ENCODE measurements at places on chromosomes 7 and 10.

DNA sequence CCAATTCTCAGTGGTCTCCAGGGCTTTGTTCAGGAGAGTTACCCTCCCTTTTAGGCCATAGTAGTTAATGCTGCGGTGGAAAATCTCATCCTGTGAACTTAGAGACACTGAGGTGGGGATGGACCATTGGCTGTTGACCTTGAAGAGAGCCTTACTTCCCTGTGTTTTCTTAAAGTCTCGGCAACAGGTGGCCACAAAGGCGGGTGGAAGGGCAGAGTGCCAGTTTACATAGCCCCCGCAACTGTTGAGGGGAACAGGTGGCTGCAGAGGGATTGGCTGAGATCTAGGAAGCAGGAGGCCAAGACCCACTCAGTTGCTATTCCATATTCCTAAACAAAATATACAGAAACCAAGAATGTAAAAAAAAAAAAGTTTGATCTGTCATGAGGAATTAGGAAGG lies 160.6 kb downstream of the ST7 start:
- peaks cover 49% of the 10 kb centered on the region for H3K27me3 ChIP-seq
- H3K4me1 ChIP-seq, result no peaks in the 10 kb centered on the region
- H3K27ac ChIP-seq, result no peak overlapping the region
- H3K4me3 ChIP-seq, result no peak overlapping the region
- no peak for DNase-seq

DNA sequence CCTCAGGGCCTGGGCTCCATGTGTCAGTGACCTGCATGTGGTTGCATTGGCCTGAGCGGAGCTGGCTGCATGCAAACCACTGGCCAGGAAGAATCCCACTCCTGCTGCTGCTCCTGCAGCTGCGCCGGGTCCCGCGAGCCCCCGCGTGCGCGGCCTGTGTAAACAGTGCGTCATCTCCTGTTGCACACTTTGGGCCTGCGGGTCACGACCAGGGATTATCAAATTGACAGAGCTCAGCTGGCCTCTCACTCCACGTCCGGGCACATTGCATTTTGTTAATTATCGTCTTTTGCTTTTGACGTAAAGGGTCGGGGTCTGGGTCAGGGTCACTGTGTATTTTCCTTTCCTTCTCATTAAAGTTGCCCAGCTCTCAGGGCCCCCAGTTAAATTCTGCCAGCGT lies 132.6 kb downstream of the RGS10 start:
- H3K36me3 ChIP-seq, result no peaks in the 10 kb centered on the region
- no peak for DNase-seq
- no peaks in the 10 kb centered on the region for H3K4me1 ChIP-seq
- H3K27ac ChIP-seq, result no peak overlapping the region

- no peaks in the 10 kb centered on the region for H3K4me1 ChIP-seq
- H3K4me3 ChIP-seq, result no peak overlapping the region
- no peaks in the 10 kb centered on the region for H3K27me3 ChIP-seq
These were observed 27.3 kb downstream of the ANXA11 start for GRCh38 chr10:80177781-80178636.

DNA sequence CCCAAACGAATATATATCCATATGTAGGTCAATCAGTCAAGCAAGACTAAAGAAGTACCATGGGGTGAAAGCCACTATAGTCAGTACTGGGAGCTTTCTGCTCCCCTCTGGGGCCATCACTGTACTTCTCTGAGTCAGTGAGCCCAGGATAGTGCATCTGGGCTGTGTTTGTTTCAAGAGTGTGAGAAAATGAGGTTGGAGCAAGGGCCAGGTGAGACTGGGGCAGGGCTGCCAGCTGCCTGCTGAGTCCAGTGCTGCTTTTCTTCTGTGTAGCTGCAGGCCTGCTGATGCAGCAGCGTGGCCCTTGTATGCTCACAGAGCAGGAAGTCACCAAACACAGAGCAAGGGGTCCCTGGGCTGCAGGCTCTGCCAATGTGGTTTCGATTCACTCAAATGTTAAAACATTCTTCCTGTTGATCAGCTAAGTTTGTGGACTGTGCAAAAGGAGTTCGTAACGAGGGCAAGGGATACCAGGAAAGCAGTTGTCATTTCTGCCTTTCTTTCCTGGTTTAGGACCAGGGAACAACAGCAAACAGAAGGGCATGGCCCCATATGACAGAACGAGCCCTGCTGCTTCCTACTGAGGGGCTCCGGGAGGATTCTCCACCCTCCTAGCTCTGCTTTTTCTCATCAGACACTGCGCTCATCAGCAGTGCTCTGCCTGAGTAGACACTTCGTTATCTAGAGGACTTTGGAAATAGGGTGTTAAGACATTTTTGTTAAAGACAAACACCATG lies 65.4 kb upstream of the TNS3 start:
- no peak overlapping the region for H3K4me3 ChIP-seq
- no peaks in the 10 kb centered on the region for H3K4me1 ChIP-seq
- DNase-seq, result no peak
- H3K27ac ChIP-seq, result no peak overlapping the region
- no peaks in the 10 kb centered on the region for H3K27me3 ChIP-seq
- H3K36me3 ChIP-seq, result no peaks in the 10 kb centered on the region

- no peak overlapping the region for H3K4me3 ChIP-seq
- no peaks in the 10 kb centered on the region for H3K4me1 ChIP-seq
- no peak overlapping the region for H3K27ac ChIP-seq
- H3K36me3 ChIP-seq, result no peaks in the 10 kb centered on the region
- peaks cover 3% of the 10 kb centered on the region for H3K27me3 ChIP-seq
These were observed 8.5 kb downstream of the ANKRD22 start for GRCh38 chr10:88843171-88843570.

DNA sequence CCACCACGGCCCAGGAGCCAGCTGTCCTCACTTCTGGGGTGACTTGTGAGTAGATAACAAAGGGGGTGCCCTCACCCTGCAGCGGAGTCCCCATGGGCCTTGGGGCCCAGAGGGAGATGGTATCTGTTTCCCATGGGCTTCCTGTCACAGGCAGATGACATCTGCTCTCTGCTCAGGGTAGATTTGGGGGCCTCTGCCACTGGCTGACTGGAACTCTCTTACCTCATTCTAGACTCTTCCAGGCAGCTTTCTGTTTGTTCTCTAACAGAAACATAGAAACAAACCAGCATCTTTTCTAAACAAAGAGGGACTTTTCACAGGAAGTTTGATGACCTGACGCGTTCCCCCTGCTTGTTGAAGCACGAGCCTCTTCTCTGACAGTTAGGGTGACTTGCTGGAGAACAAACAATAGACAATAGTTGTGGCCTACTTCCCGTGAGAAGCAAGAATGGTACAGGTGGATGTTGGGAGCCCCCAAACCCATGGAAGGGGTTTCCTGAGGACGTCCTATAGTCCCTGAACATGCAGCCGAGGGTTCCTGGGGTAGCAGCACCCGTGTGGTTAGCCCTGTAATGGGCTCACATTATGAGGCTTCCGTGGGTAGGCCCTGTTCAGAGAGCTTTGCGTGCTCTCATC lies 61.6 kb downstream of the GRK5 start:
- no peaks in the 10 kb centered on the region for H3K36me3 ChIP-seq
- peak; percentile 79 for DNase-seq
- H3K4me1 ChIP-seq, result peaks cover 25% of the 10 kb centered on the region
- H3K27ac ChIP-seq, result peak overlapping the region; percentile 88
- H3K27me3 ChIP-seq, result no peaks in the 10 kb centered on the region
- no peak overlapping the region for H3K4me3 ChIP-seq

GRCh38 chr7:150401861-150402631 lies 22.9 kb downstream of the ZNF775 start:
- peaks cover 25% of the 10 kb centered on the region for H3K36me3 ChIP-seq
- no peak overlapping the region for H3K4me3 ChIP-seq
- H3K27me3 ChIP-seq, result no peaks in the 10 kb centered on the region
- H3K4me1 ChIP-seq, result peaks cover 35% of the 10 kb centered on the region

- no peak for DNase-seq
- no peaks in the 10 kb centered on the region for H3K4me1 ChIP-seq
- H3K4me3 ChIP-seq, result no peak overlapping the region
- no peak overlapping the region for H3K27ac ChIP-seq
- H3K36me3 ChIP-seq, result no peaks in the 10 kb centered on the region
These were observed 260.3 kb upstream of the RNF32 start for GRCh38 chr7:156380261-156380660.

GRCh38 chr10:114017271-114017670 lies 26.4 kb upstream of the ADRB1 start:
- no peaks in the 10 kb centered on the region for H3K4me1 ChIP-seq
- no peak for DNase-seq
- H3K27ac ChIP-seq, result no peak overlapping the region

GRCh38 chr7:152161171-152161570 lies 135.7 kb downstream of the GALNT11 start:
- peaks cover 86% of the 10 kb centered on the region for H3K36me3 ChIP-seq
- H3K4me3 ChIP-seq, result no peak overlapping the region
- H3K4me1 ChIP-seq, result no peaks in the 10 kb centered on the region
- H3K27me3 ChIP-seq, result no peaks in the 10 kb centered on the region
- DNase-seq, result no peak

DNA sequence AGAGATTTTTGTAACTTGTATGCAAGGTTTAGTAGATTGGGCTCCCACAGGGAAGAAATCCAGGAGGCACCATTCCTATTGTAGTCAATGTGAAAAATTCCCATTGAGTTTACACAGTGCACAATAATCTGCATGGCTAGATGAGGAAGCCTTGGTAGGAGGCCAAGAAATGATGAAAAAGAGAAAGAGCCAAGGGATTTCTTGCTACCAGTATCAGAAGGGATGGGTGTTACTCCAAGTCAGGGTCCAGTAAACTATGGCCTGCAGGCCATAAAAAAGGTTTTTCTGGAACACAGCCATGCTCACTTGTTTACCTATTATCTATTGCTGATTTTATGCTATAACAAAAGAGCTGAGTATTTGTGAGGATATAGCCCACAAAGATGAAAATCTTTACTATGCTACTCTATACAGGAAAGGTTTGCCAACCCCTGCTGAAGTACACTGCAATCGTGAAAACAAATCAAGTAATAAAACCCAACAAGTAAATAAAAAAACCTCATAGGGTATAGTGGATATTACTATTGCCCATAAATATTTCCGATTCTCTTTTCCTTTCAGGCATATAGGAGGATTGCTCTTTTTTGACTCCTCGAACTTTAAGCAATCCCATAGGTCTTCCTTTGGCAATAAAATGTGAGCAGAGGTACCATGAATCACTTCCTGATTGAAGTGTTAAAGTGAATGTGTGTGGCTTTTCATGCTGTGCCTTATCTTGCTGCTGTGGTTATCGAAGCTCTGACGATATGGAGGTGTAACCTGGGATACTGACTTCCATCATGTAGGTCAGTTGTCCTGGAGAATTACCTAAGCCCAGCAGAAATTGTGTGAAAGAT lies 256.3 kb upstream of the MAGI2 start:
- no peaks in the 10 kb centered on the region for H3K36me3 ChIP-seq
- DNase-seq, result no peak
- H3K27ac ChIP-seq, result no peak overlapping the region
- no peaks in the 10 kb centered on the region for H3K4me1 ChIP-seq
- no peaks in the 10 kb centered on the region for H3K27me3 ChIP-seq

GRCh38 chr7:137373507-137373906 lies 30.0 kb upstream of the PTN start:
- H3K4me1 ChIP-seq, result no peaks in the 10 kb centered on the region
- no peaks in the 10 kb centered on the region for H3K27me3 ChIP-seq
- DNase-seq, result no peak
- H3K4me3 ChIP-seq, result no peak overlapping the region
- no peaks in the 10 kb centered on the region for H3K36me3 ChIP-seq

- H3K27ac ChIP-seq, result no peak overlapping the region
- no peak for DNase-seq
- no peaks in the 10 kb centered on the region for H3K36me3 ChIP-seq
- H3K4me3 ChIP-seq, result no peak overlapping the region
These were observed 83.7 kb downstream of the EBF3 start for GRCh38 chr10:129880191-129880870.

DNA sequence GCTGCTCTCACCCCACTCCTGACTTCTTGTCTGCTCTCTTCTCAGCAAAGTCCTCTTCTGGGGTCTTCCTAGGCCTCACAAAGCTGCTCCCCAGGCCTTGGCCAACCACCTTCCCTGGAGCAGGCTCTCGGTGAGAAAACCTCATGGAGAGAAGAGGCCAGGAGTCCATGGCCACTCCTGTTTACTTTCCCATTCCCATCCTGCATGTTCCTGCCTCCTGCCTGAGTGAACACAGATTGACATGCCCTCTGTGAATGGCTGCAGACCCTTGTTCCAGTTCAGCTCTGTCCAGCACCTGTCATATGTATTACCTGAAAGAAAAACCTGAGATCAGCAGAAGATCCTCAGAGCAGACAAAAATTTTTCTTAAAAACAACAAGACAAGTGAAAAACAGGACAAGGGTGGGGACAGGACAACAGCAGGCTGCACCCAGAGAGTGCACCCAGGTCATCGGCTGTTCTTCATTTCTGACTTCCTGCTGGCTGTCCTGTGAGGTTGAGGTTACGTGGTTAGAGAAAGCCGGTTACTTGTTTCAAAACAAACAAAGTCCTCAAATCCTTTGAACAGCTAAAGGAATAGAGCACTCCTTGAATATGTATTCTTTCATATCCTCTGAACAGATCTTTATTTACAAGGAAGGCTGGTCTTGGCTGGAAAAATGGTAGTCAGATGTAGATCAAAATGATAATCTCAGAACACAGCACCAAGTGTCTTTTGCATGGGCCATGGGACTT lies 34.0 kb upstream of the DLD start:
- no peaks in the 10 kb centered on the region for H3K27me3 ChIP-seq
- no peak overlapping the region for H3K4me3 ChIP-seq
- no peaks in the 10 kb centered on the region for H3K36me3 ChIP-seq
- no peak overlapping the region for H3K27ac ChIP-seq

DNA sequence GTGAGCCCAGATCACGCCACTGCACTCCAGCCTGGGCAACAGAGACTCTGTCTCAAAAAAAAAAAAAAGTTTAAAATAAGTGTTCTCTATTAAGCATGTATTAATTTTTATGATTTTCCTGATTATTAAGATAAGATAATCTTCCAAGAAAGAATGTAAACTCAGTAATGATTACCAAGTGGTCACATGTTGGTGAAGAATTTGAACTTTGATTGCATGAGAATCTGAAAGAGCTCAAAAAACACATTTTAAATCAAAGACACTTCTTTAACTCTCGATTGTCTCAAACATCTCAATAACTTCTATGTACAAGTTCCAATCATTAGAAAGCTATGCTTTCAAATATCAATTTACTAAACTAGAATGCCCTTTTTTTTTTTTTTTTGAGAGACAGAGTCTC lies 33.8 kb downstream of the SNX8 start:
- no peaks in the 10 kb centered on the region for H3K4me1 ChIP-seq
- no peak for DNase-seq
- H3K4me3 ChIP-seq, result no peak overlapping the region
- H3K27ac ChIP-seq, result no peak overlapping the region
- peaks cover 4% of the 10 kb centered on the region for H3K36me3 ChIP-seq
- H3K27me3 ChIP-seq, result no peaks in the 10 kb centered on the region

- H3K36me3 ChIP-seq, result peaks cover under 1% of the 10 kb centered on the region
- no peaks in the 10 kb centered on the region for H3K27me3 ChIP-seq
These were observed 69.1 kb upstream of the MXI1 start for GRCh38 chr10:110138197-110138812.

GRCh38 chr10:93600446-93601145 lies 439 bp downstream of the RBP4 start:
- DNase-seq, result no peak
- no peak overlapping the region for H3K4me3 ChIP-seq
- H3K4me1 ChIP-seq, result no peaks in the 10 kb centered on the region
- H3K27me3 ChIP-seq, result no peaks in the 10 kb centered on the region
